Activated T-helper 2 cell treated with anti-CD3 and anti-CD28 coated beads, Interferon-gamma antibody, Interleukin-2, Interleukin-4, amounts not matched to agents 10 μg/mL and 5 μg/mL and 100 μg/mL, durations not matched to agents 14 hours and 24 hours and 36 hours (primary cell): ENCODE measurements at places on chromosomes 2 and 18. TPM values are rescaled to one million over a fixed set of nuclear protein-coding genes. Genes with fewer than 3 reads are reported as not detected.

GRCh38 chr2:223860809-223861738 lies 23.7 kb upstream of the AP1S3 start:
- H3K27ac ChIP-seq: no peak overlapping the region
- no peak for DNase-seq
- no peaks in the 10 kb centered on the region for H3K27me3 ChIP-seq
- H3K4me3 ChIP-seq: no peak overlapping the region

- H3K36me3 ChIP-seq: no peaks in the 10 kb centered on the region
- peaks cover under 1% of the 10 kb centered on the region for H3K4me1 ChIP-seq
- H3K27me3 ChIP-seq: no peaks in the 10 kb centered on the region
- no peak overlapping the region for H3K4me3 ChIP-seq
- peak; percentile 7 for DNase-seq
Measured at GRCh38 chr2:240640939-240641338, 15.7 kb downstream of the GPR35 start.

- no peak for DNase-seq
- no peaks in the 10 kb centered on the region for H3K36me3 ChIP-seq
- H3K4me1 ChIP-seq: peaks cover 49% of the 10 kb centered on the region
- peaks cover 3% of the 10 kb centered on the region for H3K27me3 ChIP-seq
- peak overlapping the region; percentile 85 for H3K27ac ChIP-seq
- H3K4me3 ChIP-seq: no peak overlapping the region
Measured at GRCh38 chr18:48813321-48813720, 137.4 kb downstream of the SMAD7 start.

DNA sequence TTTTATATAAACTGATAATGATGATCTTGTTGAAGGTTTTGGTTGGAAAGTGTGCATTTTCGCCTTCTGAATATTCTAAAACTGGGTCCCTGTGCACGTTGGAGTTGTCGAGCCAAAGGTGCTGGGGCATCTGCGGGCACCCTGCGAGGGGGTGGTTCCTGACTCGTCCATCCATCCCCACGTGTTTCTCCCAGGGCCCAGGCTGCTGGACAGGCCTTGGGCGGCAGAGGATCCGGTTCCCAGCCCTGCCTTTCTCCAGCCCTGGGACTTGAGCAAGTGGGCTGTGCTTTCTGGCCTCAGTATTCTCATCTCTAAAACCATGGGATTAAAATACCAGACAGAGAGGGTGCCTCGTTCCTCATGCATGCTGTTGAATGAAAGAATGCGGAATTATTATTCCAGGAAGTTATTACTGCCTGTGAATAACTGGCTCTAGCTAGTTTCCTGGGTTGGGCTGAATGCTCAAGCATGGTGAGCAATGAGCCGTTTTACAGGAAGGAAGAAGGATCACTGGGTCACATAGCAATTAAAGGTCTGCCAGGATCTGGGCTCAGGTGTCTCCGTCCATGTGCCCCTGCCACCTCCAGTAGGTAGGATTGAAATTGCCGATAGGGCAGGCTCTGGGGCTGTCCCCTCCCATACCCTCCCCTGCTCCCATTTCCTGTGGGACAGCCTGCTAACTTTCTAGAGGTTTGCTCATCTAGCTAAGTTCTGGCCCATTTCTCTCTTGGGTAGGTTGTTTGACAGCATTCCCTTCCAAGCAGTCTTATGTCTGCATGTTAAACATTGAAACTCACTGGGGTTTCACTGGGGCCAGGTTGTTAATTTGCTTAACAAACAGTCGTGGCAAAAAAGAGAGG lies 77.2 kb upstream of the HS6ST1 start:
- no peak for DNase-seq
- H3K4me1 ChIP-seq: peaks cover 4% of the 10 kb centered on the region
- no peak overlapping the region for H3K27ac ChIP-seq
- no peak overlapping the region for H3K4me3 ChIP-seq
- H3K27me3 ChIP-seq: peaks cover 25% of the 10 kb centered on the region
- H3K36me3 ChIP-seq: no peaks in the 10 kb centered on the region

DNA sequence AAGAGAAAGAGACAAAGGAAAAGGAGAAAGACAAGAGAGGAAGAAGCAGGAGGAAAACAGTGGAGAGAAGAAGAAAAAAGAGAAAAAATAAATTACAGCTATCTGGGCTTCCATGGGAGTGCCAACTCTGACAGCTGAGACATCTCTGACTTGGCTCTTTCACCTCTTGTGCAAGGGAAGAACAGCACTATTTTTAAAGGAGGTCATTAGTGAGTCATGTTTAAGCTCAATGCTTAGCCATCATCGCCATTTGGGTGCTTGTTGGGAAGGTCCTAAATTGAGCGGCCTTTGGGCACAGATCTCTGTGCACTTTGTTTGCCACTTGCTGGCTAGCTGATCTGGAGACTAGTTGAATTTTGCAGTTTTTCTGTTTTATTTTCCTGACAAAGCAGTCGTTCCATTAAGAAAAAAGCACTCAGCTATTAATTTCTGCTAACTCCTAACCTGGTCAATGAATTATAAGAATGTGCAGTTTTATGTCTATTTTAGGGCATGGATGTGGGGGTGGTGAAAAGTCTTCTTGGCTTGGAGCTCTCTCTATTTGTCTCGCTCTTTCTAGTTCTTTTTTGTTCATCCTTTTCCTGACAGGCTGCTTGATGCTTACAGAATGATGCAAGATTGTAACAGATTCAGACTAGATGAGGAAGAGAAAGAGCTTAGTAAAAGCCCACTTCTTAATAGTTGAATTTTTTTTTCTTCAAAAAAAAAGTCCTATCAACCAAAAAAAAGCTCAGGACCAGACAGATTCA lies 231.5 kb downstream of the SLC8A1 start:
- H3K4me3 ChIP-seq: no peak overlapping the region
- H3K4me1 ChIP-seq: peaks cover 4% of the 10 kb centered on the region
- H3K27ac ChIP-seq: no peak overlapping the region
- H3K36me3 ChIP-seq: peaks cover 25% of the 10 kb centered on the region

- no peak overlapping the region for H3K4me3 ChIP-seq
- H3K27me3 ChIP-seq: no peaks in the 10 kb centered on the region
- no peak for DNase-seq
- H3K36me3 ChIP-seq: no peaks in the 10 kb centered on the region
- H3K4me1 ChIP-seq: no peaks in the 10 kb centered on the region
- no peak overlapping the region for H3K27ac ChIP-seq
Measured at GRCh38 chr2:71951083-71951468, 196.6 kb downstream of the CYP26B1 start.

DNA sequence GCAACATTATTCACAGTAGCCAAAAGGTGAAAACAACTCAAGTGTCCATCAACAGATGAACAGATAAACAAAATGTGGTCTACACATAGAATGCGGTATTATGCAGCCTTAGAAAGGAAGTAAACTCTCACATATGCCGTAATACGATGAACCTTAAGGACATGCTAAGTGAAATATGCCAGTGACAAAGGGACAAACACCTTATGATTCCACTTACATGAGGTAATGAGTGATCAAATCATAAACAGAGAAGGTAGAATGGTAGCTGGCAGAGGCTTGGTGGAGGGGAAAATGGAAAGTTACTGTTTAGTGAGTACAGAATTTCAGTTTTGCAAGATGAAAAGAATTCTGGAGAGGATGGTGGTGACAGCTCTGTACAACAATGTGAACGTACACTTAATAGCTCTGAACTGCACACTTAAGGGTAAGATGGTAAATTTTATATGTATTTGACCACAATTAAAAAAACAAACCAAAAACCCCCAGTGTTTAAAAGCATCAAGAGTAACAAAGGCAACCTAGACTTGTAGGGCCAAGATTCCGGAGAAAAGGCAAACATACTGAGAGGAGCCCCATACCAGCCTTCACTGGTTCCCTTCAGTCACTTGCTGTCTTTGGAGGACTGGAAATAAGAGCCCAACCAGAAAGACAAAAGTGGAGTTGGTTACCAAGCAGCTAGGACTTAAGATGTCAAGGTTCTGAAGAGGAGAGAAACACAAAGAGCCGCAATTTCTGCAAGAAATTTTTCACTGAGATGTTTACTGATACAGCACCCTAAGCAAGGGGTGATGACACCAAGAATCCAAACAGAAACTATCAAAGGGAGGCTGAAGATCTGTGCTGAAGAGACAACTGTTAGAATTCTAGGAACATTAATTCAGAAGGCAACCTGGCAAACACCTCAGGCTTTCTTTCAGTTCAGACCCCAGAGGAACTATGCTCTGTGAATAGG lies 61.3 kb downstream of the CUL3 start:
- H3K4me3 ChIP-seq: peak overlapping the region; percentile 37

- peaks cover 21% of the 10 kb centered on the region for H3K36me3 ChIP-seq
- peaks cover 25% of the 10 kb centered on the region for H3K4me1 ChIP-seq
- H3K27me3 ChIP-seq: no peaks in the 10 kb centered on the region
- DNase-seq: no peak
Measured at GRCh38 chr2:64013053-64013452, 6.2 kb downstream of the VPS54 start.

- no peak overlapping the region for H3K4me3 ChIP-seq
- no peaks in the 10 kb centered on the region for H3K4me1 ChIP-seq
- no peaks in the 10 kb centered on the region for H3K27me3 ChIP-seq
- DNase-seq: no peak
- H3K27ac ChIP-seq: no peak overlapping the region
Measured at GRCh38 chr2:82282111-82282882, 1977.7 kb upstream of the LRRTM1 start.

DNA sequence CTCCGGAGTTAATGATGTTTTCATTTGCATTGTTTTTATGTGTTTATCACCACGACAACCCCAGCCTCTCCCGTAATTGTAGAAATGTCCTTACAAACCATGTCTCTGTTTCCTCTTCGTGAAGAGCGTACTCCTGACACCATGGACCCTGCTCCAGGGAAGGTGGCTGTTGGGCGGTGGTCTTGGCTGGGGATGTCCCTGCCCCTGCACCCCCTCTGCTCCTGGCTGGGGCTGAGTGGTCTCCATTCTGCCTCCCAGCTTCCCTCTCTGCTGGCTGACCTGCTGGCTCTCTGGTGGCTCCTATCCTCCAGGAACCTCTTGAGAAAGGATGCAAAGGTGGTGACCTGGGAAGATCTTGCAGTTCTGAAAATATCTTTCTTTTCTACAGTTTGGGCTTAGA lies 81.1 kb downstream of the ASB1 start:
- no peak overlapping the region for H3K4me3 ChIP-seq
- DNase-seq: no peak
- H3K36me3 ChIP-seq: no peaks in the 10 kb centered on the region
- H3K27me3 ChIP-seq: peaks cover 3% of the 10 kb centered on the region
- H3K27ac ChIP-seq: no peak overlapping the region

DNA sequence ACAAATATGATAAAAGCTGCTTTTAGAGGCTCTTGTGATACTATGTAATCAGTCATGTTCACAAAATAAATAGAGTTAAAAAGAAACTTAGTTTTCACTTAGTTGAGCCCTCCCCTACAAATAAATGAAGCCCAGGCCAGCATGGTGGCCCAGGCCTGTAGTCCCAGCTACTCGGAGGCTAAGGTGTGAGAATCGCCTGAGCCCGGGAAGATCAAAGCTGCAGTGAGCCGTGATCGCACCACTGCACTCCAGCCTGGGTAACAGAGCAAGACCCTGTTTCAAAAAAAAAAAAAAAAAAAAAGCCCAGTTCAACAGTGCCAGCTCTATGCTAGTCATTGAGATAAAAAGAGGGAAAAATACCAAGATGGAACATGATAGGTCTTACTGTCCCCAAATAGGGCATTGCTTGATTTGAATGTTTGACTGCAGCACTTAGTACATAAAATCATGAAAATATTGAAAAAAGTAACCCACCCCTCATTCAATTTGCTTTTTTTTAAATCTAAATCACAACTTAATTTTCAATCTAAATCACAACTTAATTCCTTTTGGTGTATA lies 1.5 kb downstream of the ASNSD1 start:
- H3K4me3 ChIP-seq: no peak overlapping the region
- H3K4me1 ChIP-seq: peaks cover 33% of the 10 kb centered on the region
- DNase-seq: no peak
- peak overlapping the region; percentile 15 for H3K27ac ChIP-seq

- DNase-seq: no peak
- H3K27ac ChIP-seq: no peak overlapping the region
- H3K4me1 ChIP-seq: no peaks in the 10 kb centered on the region
- H3K36me3 ChIP-seq: peaks cover 26% of the 10 kb centered on the region
- no peak overlapping the region for H3K4me3 ChIP-seq
- no peaks in the 10 kb centered on the region for H3K27me3 ChIP-seq
Measured at GRCh38 chr2:218631837-218632236, 24.1 kb downstream of the PLCD4 start.

GRCh38 chr18:11500153-11501122 lies 109.0 kb upstream of the SLC35G4 start:
- H3K4me3 ChIP-seq: no peak overlapping the region
- no peak overlapping the region for H3K27ac ChIP-seq
- no peaks in the 10 kb centered on the region for H3K36me3 ChIP-seq
- DNase-seq: no peak
- H3K4me1 ChIP-seq: no peaks in the 10 kb centered on the region
- H3K27me3 ChIP-seq: no peaks in the 10 kb centered on the region

DNA sequence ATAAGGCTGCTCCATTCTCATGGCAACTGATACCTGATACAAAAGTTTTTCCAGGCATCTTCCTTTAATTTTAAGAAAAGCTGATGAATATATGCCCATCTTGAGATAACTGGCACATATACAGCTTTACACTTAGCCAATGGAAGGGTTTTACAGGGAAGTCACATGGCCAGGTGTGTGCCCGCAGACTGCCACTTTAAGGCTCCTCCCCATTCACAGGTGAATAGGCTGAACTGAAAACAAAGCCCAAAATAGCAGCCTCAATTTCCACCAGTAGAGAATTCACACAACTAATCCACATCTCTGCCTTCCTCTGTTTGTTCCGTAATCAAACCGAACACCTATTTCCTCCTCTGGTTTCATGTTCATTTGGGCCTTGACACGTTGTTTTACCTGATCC lies 9.8 kb upstream of the ME2 start:
- peaks cover 3% of the 10 kb centered on the region for H3K27me3 ChIP-seq
- H3K4me1 ChIP-seq: no peaks in the 10 kb centered on the region
- H3K4me3 ChIP-seq: no peak overlapping the region
- H3K27ac ChIP-seq: no peak overlapping the region
- no peak for DNase-seq

DNA sequence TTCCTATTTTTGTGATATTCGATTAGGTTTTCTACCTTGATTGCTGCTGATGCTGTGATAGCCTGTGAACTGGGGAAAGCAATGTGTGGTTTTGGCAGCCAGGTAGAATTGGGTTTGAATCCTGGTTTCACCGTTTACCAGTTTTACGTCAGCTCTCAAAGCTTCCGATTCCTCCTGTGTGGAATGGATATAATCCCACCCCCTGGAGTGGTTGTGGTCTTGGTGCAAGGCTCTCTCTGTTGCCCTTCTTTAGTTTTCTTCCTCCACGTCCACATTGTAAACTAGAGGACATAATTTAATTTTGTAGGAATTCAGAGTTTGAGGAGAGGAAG lies 45.0 kb downstream of the PHLPP1 start:
- H3K4me1 ChIP-seq: peaks cover 17% of the 10 kb centered on the region
- H3K36me3 ChIP-seq: peaks cover 17% of the 10 kb centered on the region
- no peak overlapping the region for H3K27ac ChIP-seq
- H3K4me3 ChIP-seq: no peak overlapping the region
- DNase-seq: no peak

GRCh38 chr2:69097891-69098655 lies 85.1 kb downstream of the ANTXR1 start:
- DNase-seq: no peak
- H3K27ac ChIP-seq: no peak overlapping the region
- peaks cover 18% of the 10 kb centered on the region for H3K27me3 ChIP-seq
- H3K36me3 ChIP-seq: no peaks in the 10 kb centered on the region

AQP12B gene
- total RNA-seq: not detected in 2 replicates

CFAP221 gene
- not detected in 2 replicates for total RNA-seq

SNORC gene
- total RNA-seq: 1.9 and 3.2 TPM in 2 replicates

PSD4 gene
- total RNA-seq: 313 and 319 TPM in 2 replicates

SLC23A3 gene
- total RNA-seq: 1.3 and 1.9 TPM in 2 replicates

SLC40A1 gene
- total RNA-seq: 1.8 and 2.4 TPM in 2 replicates

FN1 gene
- total RNA-seq: 4.5 and 6.3 TPM in 2 replicates

ALLC gene
- total RNA-seq: not detected in 2 replicates

SKA1 gene
- 23.5 and 23.6 TPM in 2 replicates for total RNA-seq

ANKAR gene
- 4.0 and 4.1 TPM in 2 replicates for total RNA-seq

SETBP1 gene
- total RNA-seq: 27.3 and 27.4 TPM in 2 replicates

RSAD2 gene
- 2.0 and 2.2 TPM in 2 replicates for total RNA-seq
